ENCODE measurements at places on chromosomes 4 and X.

DNA sequence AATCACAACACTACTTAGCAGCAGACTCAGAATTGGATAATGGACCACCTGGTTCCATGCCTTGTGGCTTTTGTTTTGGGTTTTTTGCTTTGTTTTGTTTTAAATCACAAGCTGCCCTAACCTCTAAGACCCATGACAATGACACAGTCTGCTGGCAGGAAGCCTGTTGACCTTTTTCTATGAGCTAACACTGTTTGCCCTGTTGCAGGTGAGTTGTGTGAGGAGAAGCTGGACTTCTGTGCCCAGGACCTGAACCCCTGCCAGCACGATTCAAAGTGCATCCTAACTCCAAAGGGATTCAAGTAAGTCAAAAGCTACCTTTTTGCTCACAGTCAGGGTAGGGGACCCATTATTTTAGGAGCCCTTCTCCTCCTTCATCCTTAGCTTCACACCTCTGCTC, 110.8 kb upstream of the PACRGL start:
- no peak for DNase-seq

- no peak for DNase-seq
Observed at GRCh38 chrX:63967551-63967950, 182.5 kb upstream of the ARHGEF9 start.

GRCh38 chrX:123961268-123962005, at the start of gene STAG2:
Gene STAG2, plus strand, starts transcription at chrX:123961706. Its CDS starts 60,922 bp downstream, at chrX:124022628.
- DNase-seq = peak; percentile 82

DNA sequence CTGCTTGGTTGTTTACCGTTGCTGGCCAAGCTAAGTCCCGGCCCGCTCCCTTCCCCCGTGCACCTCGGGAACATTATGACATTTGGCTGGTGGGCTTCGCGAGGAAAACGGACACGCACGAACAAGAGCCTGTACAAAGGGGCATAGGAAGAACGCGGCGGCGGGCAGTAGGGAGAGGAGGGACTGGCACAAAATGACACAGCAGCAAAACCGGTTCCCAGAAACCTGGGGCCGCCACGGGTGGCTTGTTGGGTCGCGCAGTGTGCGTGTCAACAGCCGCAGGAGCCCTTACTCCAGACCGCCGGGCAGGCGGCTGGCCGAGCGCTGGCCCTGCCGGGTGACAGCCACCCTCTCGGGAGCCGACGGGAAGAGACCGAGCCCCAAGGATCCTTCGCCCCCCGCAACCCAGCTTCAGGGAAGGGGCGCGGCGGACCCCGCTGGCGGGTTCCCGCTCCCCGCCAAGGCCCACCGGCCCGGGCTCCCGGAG, 1.6 kb upstream of the LIN54 start:
- DNase-seq = no peak
